ENCODE measurements at places on chromosomes 12 and 14. TPM values are rescaled to one million over a fixed set of nuclear protein-coding genes. Genes with fewer than 3 reads are reported as not detected.

USP15 gene
- total RNA-seq = 139 TPM

PUS7L gene
- 12.1 TPM for total RNA-seq

KERA gene
- not detected for total RNA-seq

KLRG1 gene
- total RNA-seq = 1.1 TPM

AICDA gene
- not detected for total RNA-seq

C14orf132 gene
- 2.9 TPM for total RNA-seq

MFAP5 gene
- 116 TPM for total RNA-seq

BDKRB2 gene
- 3.8 TPM for total RNA-seq

HPD gene
- 0.78 TPM for total RNA-seq

CCDC88C gene
- 3.0 TPM for total RNA-seq

RASSF9 gene
- 8.1 TPM for total RNA-seq

ERBB3 gene
- 14.7 TPM for total RNA-seq

INTS13 gene
- 16.9 TPM for total RNA-seq

CCDC184 gene
- 0.44 TPM for total RNA-seq

NRIP2 gene
- total RNA-seq = 0.88 TPM

TDP1 gene
- 7.5 TPM for total RNA-seq

KLRC1 gene
- total RNA-seq = 1.9 TPM

TPH2 gene
- total RNA-seq = not detected

FAIM2 gene
- 0.13 TPM for total RNA-seq

RAPGEF3 gene
- 178 TPM for total RNA-seq

CKB gene
- 190 TPM for total RNA-seq

TMPRSS12 gene
- total RNA-seq = 0.45 TPM

PLXNC1 gene
- total RNA-seq = 7.2 TPM
